ENCODE measurements at places on chromosomes 12 and 14.

DNA sequence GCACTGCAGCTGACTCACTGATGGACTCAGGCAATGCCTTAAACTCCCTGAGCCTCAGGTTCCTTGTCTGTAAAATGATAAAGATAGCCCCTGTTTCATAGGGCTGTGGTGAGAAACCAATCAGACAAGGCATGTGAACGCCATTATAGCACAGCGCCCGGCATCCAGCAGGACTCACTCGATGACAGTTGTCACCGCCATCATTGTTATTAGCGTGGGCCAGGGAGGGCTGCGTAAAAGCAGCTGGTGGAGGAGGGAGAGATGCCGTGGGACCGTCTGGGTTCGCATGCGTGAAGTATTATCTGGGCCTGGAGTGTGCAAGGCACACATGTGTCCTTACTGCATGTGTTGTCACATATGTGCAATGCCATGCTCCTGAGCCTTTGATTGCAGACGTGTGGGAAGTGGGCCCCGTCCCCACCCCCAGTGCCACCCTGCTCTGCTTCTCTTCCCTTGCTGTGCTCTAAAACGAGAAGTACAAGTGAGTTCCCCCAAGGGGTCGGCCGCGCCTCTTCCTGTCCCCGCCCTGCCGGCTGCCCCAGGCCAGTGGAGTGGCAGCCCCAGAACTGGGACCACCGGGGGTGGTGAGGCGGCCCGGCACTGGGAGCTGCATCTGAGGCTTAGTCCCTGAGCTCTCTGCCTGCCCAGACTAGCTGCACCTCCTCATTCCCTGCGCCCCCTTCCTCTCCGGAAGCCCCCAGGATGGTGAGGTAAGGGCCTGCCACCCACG is at the start of gene PTPN6:
PTPN6 (plus strand) TSS at position 546 of the 730 bp plus-strand sequence; CDS start at position 703, 157 bp downstream.
- DNase-seq, result no peak

- DNase-seq, result no peak
These were observed 99.0 kb downstream of the NUBPL start for GRCh38 chr14:31660191-31660590.

- DNase-seq, result peak; percentile 61
These were observed 3.6 kb upstream of the P2RX2 start for GRCh38 chr12:132614861-132615578.

- no peak for DNase-seq
These were observed at the start of gene GPR68 for GRCh38 chr14:91244501-91244901. GPR68 (minus strand) TSS chr14:91244704; CDS start chr14:91235050, 9,654 bp downstream.

DNA sequence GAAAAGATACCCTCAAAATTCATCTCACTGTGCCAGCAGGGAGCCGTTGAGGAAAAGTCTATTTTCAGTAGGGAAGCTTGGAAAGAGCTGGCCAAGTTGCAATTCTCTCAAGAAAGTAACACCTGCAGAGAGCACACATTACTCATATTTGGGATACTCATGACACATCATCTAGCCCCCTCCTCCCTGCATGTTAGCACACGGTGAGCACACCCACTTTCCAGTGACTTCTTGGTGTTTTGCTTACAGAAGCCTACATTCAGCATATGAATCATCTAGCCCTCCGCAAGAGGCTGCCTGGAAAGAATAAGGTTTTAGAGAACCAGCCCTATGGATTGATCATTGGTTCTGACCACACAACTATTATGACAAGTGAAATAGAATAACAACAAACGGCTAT is 124.5 kb downstream of the PTPRO start:
- DNase-seq, result no peak
